ENCODE measurements at places on chromosomes 7 and 10.
A peak's percentile ranks its signal among the peaks of the same experiment; 100 is the strongest.

GRCh38 chr7:113270790-113271189 lies 152.4 kb upstream of the SMIM30 start:
- no peak for DNase-seq

- no peak for DNase-seq
These were observed 212.1 kb downstream of the VTI1A start for GRCh38 chr10:112658900-112659638.

GRCh38 chr10:28668363-28669226 lies 8.7 kb upstream of the BAMBI start:
- DNase-seq = peak; percentile 16

DNA sequence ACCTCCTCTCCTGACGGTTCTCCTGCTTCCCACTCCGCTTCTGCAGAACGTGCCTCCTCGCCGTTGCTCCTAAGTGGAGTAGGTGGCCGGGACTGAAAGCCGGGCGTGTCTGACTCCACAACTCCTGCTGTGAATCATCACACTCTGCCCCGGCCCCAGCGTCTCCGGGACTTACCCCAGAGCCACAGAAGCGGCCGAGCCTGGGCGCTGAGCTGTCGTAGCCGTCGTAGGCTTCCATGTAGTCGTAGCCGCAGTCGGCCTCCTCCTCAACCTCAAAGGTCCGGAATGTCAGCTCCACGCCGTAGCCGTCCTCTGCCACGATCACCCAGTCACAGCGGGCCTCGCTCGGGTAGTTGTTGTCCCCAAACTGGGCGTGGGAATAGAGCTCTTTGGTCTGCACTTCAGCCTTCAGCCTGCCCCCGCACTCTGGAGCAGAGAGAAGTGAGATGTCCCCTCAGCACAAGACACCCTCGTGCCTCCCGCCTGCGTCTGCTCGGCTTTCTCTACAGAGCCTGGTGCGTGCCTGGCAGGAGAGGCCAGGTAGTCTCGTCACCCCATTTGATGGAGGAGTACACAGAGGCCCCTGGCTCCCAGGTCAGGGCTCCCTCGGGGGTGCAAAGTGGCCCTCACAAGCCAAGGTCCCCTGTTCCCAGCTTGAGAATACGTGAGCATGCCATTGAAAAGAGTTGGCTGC lies 11.2 kb upstream of the OPALIN start:
- DNase-seq = no peak

DNA sequence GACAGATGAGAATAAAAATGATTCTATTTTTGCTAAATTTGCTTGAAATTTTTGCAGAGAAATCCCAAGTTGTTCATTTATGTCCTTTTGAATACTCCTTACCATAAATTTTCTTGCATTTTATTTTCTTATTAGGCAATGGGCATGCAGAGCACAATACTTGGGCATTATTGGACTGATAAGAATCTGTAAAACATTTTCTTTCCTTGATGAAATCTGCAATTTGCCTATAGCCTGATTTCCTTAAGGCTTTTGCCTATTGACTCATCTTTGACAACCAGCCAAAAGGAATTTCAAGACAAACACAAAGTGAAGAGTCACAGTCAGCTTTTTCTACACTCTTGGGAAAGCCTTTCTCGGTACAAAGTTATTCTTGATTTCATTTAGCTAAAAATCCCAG lies 30.5 kb upstream of the GNAT3 start:
- no peak for DNase-seq

DNA sequence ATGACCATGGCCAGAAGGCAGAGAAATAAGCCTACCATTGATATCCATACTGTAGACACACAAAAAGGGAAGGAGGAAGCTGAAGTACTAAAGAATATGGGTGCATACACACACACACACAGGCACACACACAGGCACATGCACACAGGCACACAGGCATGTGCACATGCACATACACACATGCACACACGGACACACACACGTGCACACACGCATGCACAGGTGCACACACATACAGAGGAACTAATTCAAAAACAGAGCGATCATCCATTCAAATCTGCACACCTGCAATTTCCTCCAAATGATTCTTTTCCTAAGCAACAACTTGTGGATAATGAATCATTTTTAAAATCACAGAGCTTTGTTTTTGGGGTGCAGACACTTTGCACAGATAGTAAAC lies 166.7 kb upstream of the ADARB2 start:
- no peak for DNase-seq

All from inflammatory macrophage treated with lipopolysaccharide for 4 hours (primary cell).